Left colon (tissue), 2 donors: ENCODE measurements at places on chromosomes 2 and 18. TPM values are rescaled to one million over a fixed set of nuclear protein-coding genes. Genes with fewer than 3 reads are reported as not detected.

GRCh38 chr2:74474899-74475298, 2.4 kb upstream of the MRPL53 start:
- DNase-seq = no peak

DNA sequence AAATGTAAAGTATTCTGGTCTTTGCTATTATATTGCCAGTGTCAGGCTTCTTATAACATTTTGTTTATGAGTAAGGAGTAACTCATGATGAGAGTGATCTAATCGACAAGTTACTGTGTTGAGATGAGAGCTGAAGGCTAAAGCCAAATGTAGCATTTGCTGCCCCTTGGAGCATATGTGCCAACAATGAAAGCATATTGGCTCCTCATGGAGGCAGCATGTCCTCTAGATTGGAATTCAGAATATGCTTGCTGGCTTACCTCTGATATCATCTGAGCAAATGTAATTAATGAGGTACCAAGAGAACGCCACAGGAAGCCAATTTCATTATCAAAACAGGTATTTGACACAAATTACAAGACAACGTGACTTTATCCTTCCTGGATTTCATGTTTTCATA, 781.1 kb upstream of the FSHR start:
- DNase-seq = no peak

DNA sequence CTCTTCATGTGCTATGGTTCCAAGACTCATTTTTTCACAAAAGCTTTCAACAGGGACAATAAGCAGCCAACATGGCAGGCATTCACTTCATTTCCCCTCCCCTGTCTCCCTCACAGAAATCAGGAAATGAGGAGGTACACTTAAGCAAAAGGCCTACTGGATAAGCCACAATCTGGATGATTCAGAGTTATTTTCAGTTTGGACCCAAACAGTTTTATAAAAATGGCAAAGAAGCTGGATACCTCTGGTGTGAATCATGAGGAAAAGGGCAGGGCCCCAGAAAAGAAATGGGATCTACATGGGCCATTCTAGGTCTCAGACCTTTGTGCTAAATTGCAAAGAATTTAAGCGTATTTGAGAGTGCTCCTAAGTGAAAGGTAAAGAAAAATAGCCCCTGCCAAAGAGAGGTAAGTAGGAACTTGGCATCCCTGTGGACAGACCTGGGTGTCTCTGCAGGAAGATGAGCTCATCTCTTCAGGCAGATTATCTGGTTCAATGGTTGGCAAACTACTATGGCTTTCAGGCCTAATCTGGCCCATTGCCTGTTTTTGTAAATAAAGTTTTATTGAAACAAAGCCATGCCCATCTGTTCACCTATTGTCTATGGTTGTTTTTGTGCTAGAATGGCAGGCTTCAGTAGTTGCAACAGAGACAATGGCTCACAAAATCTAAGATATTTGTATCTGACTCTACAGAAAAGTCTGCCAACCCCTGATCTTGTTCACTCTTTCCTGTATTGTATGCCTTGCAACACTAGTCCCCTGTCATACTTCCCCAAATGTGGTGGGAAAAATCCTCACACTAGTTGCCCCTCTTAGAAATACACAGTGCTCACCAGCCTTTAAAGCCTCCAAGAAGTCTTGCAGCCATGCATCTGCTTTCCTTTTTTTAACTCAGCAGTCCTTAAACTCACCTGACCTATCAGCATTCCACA, 315.0 kb downstream of the ALK start:
- no peak for DNase-seq

DNA sequence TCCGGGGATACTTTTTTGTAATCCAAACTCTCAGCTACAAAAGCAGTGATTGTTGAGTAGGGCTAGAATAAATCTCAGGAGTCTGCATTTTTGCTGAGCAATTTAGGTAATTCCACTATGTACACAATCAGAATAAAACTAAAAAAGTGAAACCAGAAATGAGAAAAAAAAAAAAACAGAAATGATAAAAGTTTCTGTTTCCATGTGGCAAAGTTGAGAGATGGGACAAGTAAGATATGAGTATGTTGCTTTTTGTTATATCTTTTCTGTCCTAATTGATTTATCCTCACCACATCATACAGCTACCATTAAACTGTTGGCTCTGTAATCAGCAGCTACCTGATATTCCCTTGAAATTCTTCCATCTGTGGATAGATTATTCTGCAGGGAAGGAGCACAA, 92.7 kb downstream of the VWC2L start:
- no peak for DNase-seq

DNA sequence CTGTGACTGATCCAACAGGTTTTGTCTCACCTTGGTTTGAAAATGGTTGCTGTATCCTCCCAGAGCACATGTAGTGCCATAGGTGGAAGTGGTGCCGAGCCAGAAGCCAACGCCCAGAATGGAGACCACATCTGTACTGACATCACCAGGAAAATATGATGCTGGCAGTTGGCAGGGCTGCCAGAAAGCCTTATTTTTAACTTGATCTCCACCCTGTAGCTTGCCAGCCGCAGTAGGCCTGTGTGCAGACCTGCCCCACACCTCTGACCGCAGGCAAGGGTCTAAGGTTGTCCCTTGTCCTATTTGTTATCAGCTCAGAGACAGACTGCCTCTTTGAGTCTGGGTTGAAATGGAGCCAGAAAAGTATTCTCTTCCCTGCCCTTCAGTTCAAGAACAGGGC, 123.5 kb upstream of the EML6 start:
- peak; percentile 63 for DNase-seq

GRCh38 chr2:189231719-189232323, 52.3 kb upstream of the COL5A2 start:
- no peak for DNase-seq

DNA sequence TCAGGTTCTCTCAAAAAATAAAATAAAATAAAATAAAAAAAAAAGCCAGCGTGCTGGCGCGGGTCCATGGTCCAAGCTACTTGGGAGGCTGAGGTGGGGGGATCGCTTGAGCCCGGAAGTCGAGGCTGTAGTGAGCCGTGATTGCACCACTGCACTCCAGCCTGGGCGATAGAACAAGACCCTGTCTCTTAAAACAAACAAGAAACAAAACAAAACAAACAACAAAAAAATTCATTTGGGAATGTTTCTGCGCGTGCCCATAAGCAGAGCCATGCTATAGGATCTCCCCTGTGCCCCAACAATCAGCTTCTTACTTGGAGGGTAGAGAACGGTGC, 16.4 kb upstream of the CD8A start:
- no peak for DNase-seq

GRCh38 chr2:50431958-50432650, 599.8 kb downstream of the NRXN1 start:
- no peak for DNase-seq

RBM43 gene
- total RNA-seq = 5.0 TPM

PLA2R1 gene
- total RNA-seq = 11.4 TPM

POTEI gene
- total RNA-seq = 0.06 TPM

SCN9A gene
- total RNA-seq = 13.4 TPM
